ENCODE measurements at places on chromosomes 2 and 18.

- DNase-seq: no peak
Measured at GRCh38 chr18:55856229-55856628, 268.2 kb upstream of the TCF4 start.

DNA sequence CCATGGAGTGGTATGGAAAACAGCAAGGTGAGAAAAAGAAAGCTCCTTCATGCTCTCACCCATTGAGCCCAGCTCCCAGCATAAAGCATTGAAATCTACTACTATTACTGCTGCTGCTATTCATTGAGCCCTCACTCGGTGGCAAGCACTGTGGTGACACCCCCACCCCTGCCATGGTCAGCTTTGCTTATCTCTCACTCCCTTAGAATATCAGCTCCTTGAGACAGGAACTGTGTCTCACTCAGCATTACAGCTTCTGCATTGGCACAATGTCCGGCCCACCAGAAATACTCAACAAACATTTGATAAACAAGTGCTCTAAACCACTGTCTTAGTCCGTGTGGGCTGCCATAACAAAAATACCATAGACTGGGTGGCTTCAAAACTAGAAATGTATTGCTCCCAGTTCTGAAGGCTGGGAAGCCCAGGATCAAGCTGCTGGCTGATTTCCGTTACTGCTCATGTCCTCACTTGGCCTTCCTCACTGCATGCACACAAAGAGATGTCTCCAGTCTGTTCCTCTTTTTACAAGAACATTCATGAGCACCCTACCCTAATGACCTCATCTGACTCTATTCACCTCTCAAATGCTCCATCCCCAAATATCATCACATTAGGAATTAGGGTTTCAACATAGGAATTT is 116.3 kb downstream of the ZBTB7C start:
- DNase-seq: no peak

GRCh38 chr2:4139731-4140130 is 436.4 kb downstream of the DCDC2C start:
- DNase-seq: no peak

GRCh38 chr18:32542221-32542798 is 71.6 kb upstream of the GAREM1 start:
- no peak for DNase-seq

GRCh38 chr2:49426996-49427395 is 272.7 kb upstream of the FSHR start:
- no peak for DNase-seq

- DNase-seq: no peak
Measured at GRCh38 chr2:111071600-111072171, 49.0 kb upstream of the BCL2L11 start.

GRCh38 chr2:95061119-95061512 is 35.6 kb downstream of the MAL start:
- no peak for DNase-seq

GRCh38 chr18:68925268-68925667 is 127.4 kb downstream of the CCDC102B start:
- DNase-seq: no peak

DNA sequence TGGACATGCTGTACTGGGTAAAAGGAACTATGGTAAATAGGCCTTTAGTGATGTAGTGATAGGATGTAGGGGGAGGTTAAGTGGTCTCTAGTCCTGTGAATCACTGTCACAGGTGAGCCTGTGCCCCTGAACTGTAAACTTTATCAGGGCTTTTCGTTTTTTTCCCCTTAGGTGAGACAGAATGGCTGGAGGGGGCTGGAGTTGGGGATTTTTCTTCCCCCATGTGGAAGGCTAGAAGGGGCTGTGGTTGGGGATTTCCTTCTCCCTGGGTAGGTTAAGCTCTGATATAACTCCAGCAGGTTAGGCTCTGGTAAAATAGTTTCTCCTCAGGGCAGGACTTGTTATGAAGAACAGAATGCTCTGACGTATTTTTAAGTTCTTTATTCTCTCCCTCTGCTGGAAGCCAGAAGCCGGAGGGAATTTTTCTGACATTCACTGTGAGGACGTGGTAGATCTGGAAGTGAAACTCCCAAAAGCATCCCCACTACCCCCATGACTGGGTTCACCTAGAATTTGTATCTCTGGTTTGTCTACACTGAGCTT is 28.5 kb downstream of the PIKFYVE start:
- no peak for DNase-seq

DNA sequence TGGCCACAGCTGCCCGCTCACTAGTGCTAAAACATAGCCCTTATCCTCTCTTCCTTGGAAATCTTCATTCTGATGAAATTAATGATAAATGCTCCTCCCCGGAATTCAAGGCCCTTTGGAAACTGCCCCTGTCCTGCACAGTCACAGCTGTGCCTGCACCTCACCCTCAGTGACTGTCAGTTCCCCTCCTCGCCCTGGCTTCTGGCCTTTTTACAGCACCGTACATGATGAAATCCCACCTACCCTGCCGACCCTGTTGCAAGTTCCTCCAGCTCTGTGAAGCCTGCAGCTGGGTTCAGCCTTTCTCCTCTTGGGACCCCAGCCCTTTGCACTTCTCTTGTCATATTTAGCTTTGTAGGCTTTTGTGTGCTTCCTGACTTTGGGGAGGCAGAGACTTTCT is 48.4 kb downstream of the DCDC2C start:
- no peak for DNase-seq

- no peak for DNase-seq
Measured at GRCh38 chr2:177264209-177264692, 276 bp downstream of the NFE2L2 start.

DNA sequence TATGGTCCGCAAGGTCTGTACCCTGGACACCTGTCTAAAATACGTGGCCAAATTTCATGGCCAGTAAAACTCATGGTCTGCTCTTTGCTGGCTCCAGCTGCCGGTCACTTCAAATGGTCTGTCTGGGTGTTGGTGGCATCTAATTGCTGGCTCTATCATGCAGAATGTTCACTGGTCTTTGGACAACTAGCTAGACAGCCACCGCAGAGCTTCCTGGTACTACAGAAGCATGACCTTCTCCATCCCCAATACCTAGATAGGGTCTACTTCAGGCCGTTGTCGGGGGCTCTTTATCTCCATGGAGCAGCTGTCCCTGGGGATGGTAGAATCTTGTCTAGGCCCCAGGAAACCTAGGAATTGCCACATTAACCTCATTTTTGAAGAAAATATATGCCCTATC is 88.4 kb upstream of the RMDN2 start:
- DNase-seq: no peak

GRCh38 chr2:216632952-216633615 is at the start of gene IGFBP2:
IGFBP2 (plus strand) TSS chr2:216633420; CDS start chr2:216633524, 104 bp downstream.
- peak; percentile 15 for DNase-seq

GRCh38 chr2:23618265-23618664 is 233.3 kb downstream of the KLHL29 start:
- DNase-seq: no peak

DNA sequence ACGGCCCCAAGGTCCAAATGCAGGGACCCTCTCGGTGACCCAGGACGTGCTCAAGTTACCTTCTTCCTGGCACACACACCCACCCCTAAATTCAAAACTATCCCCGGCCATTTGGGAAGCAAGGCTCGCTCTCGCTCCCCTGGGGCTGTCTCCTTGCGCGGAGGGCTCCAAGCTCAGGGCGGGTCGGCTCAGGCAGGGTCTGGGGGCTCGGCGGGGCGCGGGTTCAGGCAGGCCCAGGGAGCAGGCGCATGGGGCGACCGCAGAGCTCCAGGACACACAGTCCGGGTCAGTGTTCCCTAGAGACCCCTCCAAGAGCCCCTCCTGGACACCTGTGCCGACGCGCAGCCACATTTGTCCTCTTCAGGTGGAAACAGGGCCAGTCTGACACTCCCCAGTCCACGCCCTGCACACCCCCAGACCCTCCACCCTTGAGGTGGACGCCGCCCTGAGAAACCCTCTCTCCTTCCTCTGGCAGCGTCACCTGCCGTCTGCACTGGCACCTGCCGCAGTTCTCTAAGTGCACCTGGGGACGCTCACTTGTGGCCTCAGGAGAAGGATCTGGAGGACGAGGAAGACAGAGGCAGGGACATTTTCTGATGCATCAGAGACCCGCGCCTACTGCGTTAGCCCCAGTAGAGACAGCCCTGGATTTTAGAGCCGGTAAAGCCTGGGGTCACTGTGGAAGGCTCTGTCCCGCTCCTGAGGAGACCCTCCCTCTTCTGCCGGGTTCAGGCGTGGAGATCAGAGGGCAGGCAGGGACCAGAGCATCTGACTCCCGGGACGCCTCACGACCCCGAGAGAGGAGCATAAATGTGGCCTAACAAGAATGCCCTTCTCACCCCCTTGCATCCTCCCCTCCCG is 138.8 kb downstream of the TWIST2 start:
- no peak for DNase-seq

- no peak for DNase-seq
Measured at GRCh38 chr2:97727296-97727695, 13.9 kb downstream of the ZAP70 start.

- DNase-seq: no peak
Measured at GRCh38 chr2:219820767-219821166, 193.3 kb downstream of the SLC4A3 start.

DNA sequence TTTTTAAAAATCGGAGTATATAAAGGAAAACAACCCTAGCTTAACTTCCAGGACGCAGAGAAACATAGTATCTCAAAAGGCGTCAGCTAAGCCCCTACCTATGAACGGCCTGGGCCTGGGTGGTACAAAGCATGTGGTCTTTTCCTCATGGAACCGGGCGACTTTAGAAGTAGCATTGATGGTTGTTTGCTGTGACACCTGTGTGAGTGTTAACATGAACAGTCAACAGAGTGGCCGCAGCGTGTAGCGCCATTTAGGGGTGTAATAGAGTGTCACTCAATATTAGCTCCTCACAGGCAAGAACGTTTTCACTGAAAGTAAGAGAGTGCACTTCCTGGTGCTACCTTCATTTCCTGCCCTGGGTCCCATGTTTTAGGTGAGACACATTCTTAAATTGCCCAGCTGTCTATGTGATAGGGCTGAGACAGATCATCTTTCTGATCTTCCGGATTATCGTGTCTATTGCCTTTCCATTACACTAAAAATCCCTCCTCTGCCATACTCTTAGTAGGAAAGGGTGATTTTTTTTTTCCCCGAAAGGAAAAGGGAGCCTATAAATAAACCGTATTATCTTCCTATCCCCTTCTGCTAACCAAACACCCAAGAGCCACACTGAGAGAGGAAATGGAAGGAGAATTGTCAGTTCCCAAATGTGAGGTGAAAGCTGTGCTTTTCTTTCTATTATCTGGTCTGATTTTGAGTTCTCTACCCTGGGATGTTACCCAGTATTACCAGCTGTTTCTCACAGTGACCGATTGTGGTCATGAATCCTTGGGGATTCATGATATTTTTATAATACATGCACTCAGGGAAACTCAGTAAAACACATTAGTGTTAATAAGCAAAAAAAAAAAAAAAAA is 1.3 kb downstream of the GORASP2 start:
- DNase-seq: no peak

DNA sequence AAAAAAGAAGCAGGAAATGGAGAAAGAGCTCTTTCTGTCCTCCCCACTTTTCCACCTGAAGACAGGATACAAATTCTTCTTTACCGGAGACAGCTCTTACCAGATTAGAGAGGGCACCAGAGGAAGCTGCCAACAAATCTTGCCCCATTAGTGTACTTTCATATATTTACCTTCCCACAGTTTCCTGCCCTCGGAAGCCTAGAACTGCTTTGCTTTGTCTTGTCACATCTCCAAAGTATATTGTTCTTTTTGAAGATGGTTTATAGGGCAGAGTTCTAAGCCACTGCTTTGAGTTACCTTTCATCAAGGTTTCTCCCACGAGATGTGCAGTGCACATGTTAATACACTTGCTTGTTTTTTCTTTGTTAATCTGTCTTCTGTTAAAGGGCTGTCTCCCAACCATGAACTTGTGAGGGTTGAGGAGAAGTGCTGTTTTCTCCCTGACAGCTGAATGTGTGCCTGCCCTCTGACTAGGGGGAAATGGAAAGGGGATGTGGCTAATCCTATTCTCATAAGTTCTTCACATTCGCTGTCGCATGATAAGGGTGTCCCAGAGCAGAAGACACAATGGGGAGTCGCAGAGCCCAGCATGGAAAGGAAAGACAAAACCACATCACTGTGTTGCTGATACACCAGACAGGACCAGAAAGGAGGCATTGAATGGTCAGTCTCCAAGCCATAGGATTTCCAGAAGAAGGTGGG is 24.2 kb downstream of the CENPA start:
- no peak for DNase-seq

GRCh38 chr2:54053830-54054229 is 61.6 kb upstream of the ACYP2 start:
- DNase-seq: no peak

- DNase-seq: no peak
Measured at GRCh38 chr18:73663581-73663980, 484.1 kb downstream of the FBXO15 start.

DNA sequence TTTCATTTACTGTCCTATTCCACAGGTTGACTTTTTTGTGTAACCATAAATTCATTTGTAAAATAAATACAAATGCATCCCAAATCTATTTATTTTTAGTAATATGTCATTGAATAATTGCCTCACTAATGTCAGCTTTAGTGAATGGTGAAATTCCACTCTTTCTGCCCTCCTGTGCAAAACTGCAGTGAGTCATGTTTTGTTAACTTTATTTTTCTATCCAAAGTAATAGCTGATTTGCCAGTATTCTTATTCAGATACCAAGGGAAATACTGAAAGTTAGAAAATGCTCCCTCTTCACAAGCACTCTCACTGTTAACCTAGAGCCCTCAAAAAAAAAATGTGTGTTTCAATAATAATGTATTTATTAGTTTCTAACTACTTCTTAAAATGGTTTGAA is 322.8 kb downstream of the RIT2 start:
- no peak for DNase-seq

DNA sequence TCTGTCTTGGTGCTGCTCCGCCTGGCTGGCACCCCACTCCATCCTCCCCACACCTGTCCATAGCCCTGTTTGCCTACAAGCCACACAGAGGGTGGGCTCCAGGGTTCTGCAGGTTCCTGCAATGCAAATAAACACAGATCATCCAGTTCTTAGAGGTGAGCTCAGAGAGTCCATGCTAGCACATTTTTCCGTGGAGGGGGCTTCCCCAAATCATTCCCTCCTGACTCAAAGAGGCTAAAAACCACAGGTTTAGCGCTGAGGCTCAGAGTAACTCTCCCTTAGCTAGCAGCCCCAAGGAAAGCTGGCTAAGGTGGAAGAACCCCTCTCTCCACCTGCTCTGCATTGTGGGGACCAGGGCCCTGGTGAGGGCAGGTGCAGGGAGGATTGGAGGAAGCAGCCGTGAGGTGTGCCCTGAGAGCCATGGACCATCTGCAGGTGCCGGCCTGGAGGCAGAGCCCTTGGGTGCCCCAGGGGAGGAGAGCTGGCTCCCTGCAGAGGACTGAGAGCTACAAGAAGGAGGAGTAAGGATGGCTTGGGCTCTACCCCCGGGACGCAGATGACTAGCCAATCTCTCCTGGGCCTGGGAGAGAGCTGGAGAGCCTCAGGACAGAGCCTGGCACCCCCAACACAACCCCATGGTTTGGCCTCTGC is 23.8 kb upstream of the TEX44 start:
- no peak for DNase-seq

- DNase-seq: no peak
Measured at GRCh38 chr2:30684516-30684915, 122.7 kb downstream of the CAPN13 start.

DNA sequence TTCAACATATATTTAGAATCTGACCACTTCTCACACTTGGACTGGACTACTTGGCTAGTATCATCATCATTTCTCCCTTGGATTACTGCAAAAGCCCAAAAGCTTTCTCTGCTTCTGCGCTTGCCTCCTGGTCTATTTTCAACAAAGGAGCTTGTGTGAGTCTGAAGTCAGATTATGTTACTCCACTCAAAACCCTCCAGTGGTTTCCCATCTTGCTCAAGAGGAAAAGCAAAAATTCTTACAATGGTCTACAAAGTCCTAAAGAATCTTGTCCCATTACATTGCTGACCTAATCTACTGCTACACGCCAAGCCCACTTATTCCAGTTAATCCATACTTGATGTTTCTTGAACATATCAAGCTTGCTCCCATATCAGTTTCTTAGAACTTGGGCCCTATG is 9.6 kb downstream of the PREPL start:
- DNase-seq: no peak
